ENCODE measurements at places on chromosomes 16 and 17.

DNA sequence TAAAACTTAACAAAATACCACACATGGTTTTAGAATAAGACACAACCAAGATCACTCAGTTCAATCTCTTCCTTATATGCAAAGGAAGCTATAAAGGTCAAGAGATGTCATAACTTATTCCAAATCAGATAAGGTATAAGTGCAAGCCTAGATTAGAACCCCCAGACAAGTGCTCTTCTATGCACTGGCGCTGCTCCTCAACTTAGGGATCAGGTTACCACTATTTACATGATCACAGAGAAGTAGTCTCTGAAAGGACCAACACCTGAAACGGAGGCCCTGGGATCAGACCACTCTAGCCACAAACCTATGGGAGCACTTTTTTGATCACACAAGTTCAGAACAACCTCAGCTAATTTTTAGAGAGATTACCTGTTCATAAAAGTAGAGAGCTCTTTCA lies 16.6 kb downstream of the COPS3 start:
- DNase-seq, result no peak

- DNase-seq, result no peak
Measured at GRCh38 chr17:5976251-5976650, 93.9 kb upstream of the WSCD1 start.

GRCh38 chr17:76048711-76049110 lies 21.6 kb upstream of the EVPL start:
- DNase-seq, result no peak

GRCh38 chr17:64657610-64658125 lies 4.4 kb downstream of the SMURF2 start:
- DNase-seq, result no peak

GRCh38 chr17:6304894-6305612 lies 129.9 kb downstream of the AIPL1 start:
- DNase-seq, result no peak

DNA sequence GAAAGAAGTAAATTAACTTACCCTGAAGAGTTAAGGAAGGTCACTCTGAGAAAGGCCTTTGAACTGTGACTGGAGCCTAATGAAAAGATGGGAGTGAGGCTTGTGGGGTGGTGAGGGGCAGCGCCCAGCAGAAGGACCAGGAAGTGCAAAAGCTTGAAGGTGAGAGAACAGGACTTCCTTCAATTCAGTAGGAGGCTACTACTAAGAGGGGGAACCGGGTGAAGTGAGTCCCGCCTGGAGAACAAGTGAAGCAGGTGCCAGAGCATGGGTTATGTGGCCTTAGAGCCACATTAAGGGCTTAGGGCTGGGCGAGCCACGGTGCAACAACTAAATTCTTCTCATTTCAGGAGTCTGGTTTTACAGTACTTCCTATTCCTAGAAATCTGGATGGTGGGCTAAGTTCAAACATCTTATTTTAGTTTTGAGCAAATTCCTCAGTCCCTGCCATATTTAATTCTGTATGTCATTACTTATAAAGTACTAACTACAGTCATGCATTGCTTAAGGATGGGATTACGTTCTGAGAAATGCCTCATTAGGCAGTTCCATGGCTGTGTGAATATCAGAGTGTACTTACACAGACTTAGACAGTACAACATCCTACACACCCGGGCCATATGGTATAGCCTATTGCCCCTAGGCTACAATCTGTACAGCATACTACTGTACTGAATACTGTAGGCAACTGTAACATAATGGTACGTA lies 5.1 kb downstream of the CFAP20 start:
- DNase-seq, result no peak

DNA sequence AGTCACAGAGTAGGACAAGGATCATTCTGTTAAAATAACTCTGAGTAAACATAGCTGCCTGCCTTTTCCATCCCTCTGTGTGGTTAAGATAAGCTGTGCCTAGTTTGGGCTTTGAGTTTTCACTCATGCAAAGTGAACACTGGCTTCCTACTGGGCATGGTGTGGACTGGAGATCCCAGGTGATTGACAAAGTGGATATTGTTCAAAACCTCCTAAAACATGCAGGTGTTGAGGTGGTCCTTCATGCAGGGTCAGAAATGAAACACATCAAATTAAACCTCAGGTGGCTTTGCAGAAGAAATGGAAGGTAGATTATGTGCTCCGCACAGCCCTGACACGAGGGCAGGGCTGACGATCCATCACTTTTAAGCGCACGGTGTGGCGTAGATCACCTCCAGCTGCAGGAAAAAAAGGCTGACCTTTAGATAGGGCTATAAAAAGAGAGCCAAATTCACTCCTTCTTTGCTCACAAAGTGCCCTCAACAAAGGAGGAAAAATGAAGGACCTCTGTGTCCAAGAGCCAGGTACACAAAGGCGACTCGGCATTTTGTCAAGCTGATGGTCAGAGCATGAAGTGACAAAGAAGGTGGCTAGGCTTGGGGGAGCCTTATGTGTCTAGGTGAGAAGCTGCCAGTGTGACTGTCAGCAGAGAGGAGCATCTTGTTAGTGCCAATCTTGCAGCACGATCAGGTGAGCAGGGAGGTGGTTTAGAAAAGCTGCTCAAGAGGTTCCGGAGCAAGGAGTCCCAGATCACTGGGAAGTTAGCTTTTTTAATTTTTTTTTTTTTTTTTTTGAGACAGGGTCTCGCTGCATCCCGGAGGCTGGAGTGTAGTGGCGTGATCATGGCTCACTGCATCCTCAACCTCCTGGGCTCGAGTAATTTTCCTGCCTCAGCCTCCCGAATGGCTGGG lies 19.9 kb upstream of the ITPRIPL2 start:
- DNase-seq, result no peak

GRCh38 chr17:48738424-48738802 lies 9.9 kb upstream of the HOXB13 start:
- DNase-seq, result no peak

DNA sequence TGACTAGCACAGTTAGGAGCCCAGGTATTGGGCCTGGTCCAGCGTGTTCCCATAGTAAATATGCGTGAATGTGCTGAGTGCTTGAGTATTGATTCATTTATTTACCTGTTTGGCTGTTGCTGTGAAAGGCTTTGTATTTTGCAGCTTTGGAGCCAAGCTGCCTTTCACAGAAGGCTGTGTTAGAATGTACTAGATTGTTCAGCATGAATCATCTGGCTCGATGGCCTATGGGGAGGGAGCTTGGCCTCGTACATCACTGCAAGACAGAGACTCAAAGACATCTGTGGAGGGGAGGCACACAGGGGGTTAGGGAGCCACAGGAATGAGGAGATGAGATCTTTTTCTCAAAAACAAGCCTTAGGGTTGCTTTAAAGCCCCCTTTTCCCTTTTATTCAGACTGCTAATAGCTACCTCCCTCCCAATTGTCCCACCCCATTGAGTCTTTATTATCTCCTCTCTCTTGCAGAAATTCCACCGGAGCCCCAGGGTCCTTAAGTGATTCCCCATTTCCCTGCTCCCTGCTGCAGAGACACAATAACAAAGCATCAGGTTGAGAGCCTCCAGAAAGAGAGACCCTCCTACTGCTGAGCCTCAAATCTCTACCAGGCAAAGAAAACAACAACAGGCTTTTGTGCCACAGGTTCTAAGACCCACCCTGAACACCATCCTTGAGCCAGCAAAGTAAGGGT lies 307.2 kb downstream of the ABCC12 start:
- no peak for DNase-seq

- DNase-seq, result no peak
Measured at GRCh38 chr17:67290711-67291291, 45.8 kb upstream of the HELZ start.

GRCh38 chr17:5793899-5794298 lies 209.6 kb upstream of the NLRP1 start:
- no peak for DNase-seq

Measured in left renal pelvis (tissue), 4 donors.